ENCODE measurements at places on chromosomes 11 and 22.

- no peak for DNase-seq
Measured at GRCh38 chr11:18772211-18772610, 19.4 kb downstream of the PTPN5 start.

GRCh38 chr22:44710474-44711240, 8.7 kb downstream of the PRR5 start:
- DNase-seq, result peak; percentile 48

DNA sequence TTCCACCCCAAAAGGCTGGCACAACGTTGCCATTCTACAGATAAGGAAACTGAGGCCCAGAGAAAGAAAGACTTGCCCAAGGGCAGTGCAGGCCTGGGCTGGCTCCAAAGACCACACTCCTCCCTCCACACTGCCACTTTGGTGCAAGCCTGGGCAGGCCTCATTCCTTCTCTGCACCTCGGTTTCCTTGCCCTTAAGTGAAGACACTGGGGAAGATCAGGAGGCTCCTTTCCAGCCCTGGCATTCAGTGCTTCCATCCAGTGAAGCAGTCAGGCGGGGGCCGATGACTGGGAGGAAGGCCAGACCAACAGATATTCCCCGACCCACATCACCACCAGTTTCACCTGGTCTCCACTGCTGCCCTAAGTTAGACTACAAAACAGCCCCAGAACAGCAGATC, 18.3 kb upstream of the TCF20 start:
- no peak for DNase-seq

DNA sequence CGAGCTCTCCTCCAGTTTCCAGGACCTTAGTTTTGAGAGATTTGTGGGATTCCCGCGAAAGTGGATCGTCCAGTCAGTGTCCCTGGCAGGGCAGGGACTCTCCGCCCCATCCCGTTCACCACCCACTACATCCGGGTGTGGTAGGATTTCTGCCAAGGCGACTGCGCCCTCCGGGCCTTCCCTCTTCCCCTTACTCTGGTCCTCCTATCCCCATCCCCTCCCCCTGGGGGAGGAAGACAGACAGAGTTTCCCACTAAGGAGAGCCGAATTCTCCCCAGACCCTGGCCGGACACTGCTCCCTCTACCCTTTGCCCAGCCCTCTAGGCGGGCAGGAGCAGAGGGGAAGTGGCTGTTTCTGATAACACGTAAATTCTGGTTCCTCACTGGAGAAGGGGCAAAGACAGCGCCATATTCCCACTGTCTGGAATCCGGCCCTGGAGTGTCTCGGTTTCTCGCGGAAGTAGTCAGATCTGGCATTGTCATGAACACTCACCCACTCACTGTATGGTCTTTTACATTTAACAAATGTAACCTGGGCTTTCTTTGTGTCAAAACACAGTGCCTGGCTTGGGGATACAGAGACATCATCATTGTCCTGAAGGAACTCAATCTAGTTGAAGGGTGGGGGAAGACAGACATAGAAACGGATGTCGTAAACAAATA, 1.1 kb upstream of the NECTIN1 start:
- no peak for DNase-seq

GRCh38 chr11:123561431-123561800, 93.0 kb downstream of the SCN3B start:
- no peak for DNase-seq

GRCh38 chr22:23824476-23825245, 14.1 kb downstream of the DERL3 start:
- DNase-seq, result no peak

GRCh38 chr22:46176508-46177003, 26.2 kb downstream of the PPARA start:
- no peak for DNase-seq

DNA sequence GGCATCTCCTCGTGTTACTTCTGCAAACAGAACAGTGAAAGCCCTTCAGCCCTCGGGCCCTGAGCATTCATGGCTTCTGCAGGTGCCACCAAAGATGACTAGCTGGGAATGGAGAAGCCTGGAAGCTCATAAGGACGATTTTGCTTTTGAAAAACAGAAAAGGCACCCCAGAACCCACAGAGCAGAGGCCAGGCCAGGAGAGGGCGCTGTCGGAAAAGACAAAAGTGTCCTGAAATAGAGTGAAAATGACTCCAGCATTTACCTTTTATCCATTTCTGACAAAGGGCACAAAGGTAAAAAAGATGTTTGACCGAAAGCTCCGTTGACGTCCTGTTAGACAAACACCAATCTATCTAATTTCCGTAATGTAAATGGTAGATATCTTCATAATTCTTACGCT, 37.6 kb downstream of the ZNF195 start:
- DNase-seq, result peak; percentile 59
